ENCODE measurements at places on chromosomes 2 and 18.

DNA sequence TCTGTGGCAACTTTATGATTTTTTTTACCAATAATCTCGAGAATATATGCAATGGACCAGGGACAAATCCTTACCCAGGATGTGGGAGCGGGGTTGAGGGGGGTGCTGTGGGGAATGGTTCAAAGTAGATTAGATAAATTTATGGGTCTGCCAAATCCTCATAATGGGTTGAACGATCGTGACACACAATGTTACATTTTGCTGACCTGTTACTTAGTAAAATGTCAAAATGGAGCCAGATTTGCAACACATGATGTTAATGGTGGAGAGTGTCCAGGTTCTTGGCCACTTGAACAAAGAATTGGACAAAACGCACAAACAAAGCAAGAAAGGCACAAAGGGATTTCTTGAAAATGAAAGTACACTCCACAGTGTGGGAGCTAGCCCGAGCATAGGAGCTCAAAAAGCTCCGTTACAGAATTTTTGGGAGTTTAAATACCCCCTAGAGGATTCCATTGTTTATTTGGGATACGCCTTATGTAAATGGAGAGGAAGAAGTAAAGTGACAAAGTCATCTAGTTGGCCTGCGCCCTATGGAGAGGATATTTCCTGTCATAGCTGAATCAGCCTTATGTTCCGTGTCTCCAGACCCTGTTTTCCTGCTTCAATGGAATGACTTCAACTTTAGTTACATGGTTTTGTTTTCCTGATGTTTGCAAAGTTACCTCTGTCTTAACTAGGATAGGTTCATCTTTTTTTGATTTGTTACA, 776.0 kb downstream of the DCC start:
- no peak for DNase-seq

GRCh38 chr18:59454909-59455727, 96.1 kb upstream of the LMAN1 start:
- no peak for DNase-seq

DNA sequence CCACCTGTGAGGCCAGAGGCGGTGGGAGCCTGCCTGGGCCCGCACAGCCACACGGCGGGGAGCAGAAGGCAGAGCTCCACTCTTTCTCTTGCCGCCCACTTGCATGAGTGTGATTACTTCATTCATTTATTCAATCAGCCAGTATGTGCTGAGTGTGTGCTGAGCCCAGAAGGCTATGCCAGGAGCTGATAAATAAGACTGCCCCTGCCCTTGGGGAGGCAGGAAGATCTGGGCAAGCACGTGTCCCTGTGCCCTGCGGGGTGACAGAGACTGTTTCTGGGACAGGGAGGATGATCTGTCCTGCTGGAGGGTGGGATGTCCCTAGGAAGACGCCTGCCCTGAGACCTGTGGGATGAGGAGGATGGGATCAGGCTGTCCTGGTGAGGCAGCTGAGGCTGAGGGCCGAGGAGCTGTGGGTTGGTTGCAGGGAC, 250.8 kb downstream of the DYSF start:
- no peak for DNase-seq

DNA sequence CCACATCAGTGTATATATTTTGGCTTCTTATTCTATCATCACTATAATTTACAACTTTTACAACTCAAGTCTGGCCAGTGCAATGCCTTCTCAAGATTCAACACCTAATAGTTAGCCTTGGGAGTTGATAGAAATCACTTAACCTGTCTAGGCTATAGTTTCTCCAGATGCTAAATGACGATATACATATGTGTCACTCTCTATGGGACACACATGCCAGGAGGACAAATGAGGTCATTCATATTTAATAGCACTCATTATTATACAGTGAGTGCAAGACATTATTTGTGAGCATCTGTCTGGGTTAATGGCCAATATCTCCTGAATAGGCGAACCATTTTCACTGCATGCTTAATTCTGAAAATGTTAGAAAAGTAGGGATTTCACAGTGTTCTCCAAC, 89.8 kb downstream of the ALK start:
- no peak for DNase-seq

DNA sequence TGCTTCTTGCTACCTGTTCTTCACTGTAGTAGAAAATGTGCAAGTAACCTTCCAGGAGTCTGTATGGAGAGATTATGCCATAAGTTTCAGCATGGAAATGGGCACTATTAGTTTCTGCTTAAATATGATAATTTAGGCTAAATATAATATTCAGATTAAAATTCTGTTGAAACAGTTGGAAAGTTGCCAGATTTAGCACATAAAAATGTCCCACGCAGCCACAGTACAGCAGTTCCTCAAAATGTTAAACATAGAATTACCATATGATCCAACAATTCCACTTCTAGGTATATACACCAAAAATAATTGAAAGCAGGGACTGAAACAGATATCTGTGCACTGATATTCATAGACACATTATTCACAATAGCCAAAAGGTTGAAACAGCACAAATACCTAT, 121.2 kb downstream of the NRP2 start:
- DNase-seq, result no peak
